ENCODE measurements at places on chromosomes 11 and 22.

DNA sequence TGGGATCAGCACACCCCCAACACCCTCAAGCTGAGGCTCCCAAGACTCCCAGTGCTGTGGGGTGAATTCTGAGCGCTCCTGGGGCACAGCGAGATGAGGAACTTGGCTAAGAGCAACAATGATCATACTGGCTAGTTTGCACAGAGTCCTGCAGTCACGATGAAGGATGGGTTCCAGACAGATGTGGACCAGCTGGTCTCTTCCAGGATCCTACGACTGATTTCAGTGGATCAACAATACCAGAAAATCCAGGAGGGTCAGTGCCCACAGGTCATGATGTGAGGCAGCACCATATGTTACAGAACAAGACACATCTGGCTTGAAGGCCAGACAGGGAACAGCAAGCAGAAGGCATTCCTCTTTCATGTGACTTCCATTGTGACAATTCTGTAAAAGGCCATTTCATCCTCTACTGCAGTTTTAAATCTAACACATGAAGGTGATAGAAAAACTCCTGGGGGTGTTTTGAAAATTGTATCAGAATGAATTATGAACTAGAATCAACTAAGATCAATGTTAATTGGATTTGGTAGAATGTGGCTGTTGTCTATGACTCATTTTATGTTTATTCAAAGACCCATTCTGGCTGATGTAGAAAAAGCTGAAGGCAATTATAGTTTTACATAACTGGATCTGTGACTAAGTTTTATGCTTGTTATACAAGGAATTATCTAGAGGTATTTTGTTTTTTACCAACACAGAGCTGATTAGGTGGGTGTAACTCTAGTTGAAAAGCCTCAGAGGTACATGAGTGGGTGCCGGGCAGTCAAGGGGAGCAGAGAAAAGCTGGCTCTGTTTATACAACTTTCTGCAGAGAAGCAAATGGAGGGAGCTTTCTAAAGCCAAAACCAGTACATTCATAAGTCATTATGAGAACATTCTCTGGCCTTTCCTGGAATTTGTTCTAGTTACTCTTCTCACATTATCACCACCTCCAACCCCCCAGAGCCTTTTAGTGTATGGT is 29.1 kb downstream of the OR52K1 start:
- no peak for DNase-seq

DNA sequence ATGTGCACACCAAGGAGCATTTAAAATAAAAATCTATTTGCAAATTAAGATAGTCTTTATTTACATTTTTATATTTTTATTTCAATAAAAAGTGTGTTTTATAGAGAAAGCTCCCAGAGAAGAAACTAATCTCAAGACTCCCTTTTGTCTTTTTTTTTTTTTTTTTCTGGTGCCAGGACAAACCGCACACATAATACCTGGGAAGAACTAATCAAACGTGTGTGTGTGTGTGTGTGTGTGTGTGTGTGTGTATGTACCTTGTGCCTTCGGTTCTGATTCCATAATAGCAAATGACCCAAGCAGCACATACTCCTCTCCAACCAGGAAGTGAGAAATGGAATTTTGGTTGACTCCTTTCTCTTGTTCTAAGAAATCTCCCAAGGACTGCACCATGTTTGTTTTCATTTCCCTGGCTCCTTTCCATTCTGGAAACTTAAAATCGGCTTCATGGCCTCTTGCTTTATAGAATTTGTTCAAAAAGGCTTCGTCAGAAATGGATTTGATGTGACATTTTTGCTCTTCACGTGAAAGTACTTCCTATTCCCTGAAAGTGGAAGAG is 65.3 kb downstream of the ST3GAL4 start:
- no peak for DNase-seq

DNA sequence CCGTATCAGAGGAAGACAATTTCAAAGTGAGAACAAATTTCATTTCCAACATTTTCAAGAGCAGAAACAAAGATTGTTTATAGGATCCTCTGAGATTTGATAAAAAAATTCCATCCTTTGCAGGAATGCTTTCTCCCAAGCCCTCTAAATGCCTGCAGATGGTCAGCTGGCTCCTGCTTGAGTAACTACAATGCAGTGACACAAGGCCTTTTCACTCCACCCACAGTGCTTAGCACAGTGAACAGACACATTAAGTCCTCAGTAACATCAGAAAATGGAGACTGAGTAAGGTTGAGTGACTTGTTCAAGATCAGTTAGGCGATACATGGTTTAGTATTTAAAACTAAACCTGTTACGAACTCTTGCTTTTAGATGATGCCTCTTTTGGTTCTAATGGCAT is 527.1 kb upstream of the CCDC90B start:
- no peak for DNase-seq

- DNase-seq = no peak
These were observed 50.6 kb downstream of the ARHGAP8 start for GRCh38 chr22:44802956-44803355.

- no peak for DNase-seq
These were observed 177.9 kb downstream of the JRKL start for GRCh38 chr11:96567667-96568066.

DNA sequence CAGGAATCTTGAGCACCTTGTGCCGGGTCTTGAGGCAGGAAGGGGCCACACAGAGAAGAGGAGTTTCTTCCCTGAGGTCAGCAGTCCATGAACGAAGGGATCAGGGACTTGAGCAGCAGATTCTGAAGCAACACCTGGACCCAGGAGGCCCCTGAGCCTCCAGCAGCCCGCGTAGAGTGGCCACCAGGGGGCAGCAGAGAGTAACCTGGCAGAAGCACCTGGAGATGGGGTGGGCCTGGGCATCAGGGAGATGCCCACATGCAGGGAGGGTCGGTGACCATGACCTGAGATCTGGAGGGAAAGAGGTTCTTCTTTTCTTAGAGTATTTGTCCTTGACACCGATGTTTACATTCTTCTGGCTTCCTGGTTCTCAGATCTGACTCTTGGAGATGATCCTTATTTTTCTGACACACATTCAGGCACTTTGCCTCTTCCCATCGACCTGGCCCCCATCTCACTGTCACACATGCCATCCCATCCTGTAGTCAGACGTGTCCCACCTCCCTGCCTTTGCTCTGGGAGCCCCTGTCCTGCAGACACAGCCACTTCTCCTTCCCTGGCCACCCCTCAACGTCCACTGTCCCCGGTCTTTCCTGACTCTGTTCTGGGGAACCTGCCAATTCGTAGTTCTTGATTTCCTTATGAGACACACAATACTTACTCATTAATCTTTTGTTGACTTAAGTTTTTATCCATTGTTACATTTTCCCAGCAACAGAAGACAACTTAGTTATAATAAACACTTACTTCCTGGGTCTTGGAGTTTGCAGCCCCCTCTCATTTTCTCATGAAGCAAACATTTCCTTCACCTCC is 66.5 kb downstream of the GGTLC2 start:
- peak; percentile 78 for DNase-seq

DNA sequence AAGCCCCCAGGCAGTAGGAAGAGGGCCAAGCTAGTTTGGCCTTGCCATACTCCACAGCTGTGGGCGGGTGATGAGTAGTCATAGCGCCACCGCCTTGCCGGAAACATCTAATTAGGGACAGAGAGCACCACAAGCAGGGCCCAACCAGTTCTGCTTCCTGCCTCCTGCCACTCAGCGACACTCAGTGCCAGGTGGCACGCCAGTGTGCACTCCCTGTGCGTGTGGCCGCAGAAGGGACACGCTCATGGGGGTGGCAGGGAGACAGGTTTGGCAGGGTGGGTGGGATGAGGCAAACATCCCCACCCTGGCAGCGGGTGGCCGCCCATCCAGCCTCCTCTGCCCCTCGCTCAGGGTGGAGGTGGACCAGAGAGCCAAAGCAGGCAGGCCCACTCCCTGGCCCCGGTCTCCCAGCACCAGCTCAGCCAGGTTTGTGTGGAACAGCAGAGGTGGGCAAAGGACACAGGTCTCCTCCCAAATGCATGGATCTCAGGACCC is 4.9 kb downstream of the OVOL1 start:
- peak; percentile 40 for DNase-seq

GRCh38 chr11:67274768-67275605 is 8.7 kb downstream of the GRK2 start:
- DNase-seq = peak; percentile 3

- no peak for DNase-seq
These were observed 13.5 kb upstream of the MTMR2 start for GRCh38 chr11:95937358-95937757.

DNA sequence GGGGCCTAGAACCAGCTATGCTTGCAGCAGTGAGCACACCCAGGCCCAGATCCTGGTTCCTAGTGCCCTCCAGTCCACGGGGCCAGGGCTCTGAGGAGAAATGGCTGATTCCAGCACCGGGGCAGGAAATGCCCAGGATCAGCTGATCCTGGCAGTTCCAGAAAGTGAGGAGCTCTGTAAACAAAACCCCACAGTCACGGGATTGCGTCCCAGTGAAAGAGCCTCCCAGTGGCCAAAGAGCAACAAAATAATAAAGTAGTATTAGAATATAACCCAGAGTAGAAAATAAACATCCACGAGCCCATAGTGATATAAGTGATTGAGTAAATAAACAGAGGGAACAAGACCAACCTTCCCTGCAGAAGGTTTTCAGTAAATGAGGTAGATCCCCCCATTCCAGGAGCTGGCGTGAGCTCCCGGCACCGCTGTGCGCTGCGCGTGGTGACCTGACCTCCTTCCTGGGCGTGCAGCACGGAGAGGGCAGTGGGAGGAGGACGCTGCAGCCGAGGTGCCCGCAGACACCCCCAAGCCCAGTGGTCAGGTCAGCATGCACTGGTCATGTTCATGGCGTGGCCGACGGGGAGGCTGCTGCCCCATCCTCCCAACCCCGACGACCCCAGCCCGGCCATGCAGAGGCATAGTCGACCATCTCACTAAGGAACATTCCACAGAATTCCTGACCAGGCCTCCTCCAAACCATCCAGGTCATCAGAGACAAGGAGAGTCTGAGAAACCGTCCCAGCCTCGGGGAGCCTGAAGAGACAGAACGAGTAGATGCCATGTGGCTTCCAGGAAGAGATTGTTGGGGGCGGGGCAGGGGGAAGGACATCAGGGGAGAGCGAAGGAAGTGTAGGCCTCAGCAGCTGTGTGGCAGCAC is 19.8 kb downstream of the PTDSS2 start:
- DNase-seq = no peak

DNA sequence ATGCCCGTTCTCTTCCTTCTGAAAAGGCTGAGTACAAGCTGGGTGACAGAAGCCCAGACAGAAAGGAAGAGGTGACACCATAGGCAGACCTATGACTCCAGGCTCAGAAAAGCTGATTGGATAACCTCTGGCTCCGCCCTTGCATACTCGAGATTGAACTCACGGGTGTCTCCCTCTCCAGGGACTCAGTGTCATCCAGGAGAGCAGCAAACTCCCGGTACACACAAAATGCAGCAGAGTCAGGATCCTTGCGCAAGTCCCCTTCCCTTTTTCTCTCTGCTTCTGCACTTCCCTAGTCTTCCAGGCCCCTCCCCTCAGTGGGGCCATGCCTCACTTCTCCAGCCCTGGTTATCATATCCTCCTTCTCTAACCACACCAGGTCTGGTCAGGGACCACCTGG is 9.8 kb downstream of the SCN4B start:
- no peak for DNase-seq

All from activated T-helper 1 cell treated with anti-CD3 and anti-CD28 coated beads, Interleukin-2, amount 50 U/mL, for 16 hours (primary cell).